ENCODE measurements at places on chromosomes 3 and 15.

DNA sequence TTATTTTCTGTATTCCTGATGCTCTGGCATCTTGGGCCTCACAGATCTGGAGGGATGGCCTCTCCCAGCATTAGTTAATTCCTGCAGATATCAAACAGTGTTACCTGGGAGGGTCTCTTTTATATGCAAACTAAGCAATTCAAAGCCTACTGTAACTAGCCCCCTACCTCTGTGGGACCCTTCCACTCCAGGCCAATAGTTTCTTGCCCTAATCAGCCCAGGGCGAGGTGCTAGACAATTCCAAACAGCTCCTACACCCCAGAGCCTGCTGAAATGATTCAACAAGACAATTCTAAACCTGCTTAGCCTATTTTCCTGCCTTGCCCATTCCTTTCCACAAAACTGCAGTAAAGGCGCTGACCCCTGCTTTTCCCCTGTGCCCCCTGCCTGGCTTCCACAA, 106.6 kb upstream of the IGSF10 start:
- DNase-seq = no peak

GRCh38 chr3:53816425-53816824, 29.8 kb downstream of the CHDH start:
- peak; percentile 20 for DNase-seq

DNA sequence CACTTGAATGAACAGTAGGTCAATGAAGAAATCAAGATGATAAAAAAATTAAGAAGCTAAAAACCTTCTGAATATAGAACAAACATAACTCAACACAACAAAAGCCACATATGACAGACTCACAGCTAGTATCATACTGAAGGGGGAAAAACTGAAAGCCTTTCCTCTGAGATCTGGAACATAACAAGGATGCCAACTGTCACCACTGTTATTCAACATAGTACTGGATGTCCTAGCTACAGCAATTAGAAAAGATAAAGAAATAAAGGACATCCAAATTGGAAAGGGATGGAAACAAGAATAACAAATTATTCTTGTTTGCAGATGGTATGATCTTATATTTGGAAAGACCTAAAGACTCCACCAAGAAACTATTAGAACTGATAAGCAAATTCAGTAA, 60.8 kb downstream of the ILDR1 start:
- no peak for DNase-seq

DNA sequence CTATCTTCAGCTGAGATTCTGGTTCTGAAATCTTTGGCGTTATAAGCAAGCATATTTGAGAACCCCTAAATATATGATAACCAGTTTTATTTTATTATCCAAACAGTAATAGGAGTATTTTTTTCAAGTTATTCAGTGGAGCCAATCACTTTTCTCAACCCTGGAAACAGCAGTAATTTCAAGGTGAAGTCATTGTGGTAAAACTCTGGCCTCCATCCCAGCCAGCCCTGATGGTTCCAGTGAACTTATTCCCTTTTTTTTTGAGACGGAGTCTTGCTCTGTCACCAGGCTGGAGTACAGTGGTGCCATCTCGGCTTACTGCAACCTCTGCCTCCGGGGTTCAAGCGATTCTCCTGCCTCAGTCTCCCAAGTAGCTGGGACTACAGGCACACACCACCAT, 545.4 kb upstream of the IL12A start:
- no peak for DNase-seq

DNA sequence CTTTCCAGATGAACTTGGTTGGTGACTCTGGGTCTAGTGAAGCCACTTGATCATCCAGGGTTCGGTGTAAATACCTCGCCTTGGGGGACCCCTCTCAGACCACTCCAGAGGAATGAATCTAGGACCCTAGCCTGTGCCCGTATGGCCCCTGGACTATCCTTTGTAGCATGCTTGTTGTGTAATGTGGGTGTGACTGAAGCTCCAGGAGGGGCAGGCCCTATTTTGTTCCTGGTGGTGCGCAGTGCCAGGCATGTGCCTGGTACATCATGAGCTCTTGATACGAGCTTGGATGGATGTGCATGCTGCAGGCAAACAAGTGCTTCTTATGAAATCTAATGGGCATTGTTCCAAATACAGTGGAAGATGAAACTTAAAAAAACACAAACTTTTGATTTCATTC, 82.8 kb downstream of the EBLN2 start:
- DNase-seq = no peak

GRCh38 chr3:100297784-100298183, 36.8 kb upstream of the NIT2 start:
- DNase-seq = no peak

GRCh38 chr3:170044795-170045244, 7.0 kb downstream of the GPR160 start:
- DNase-seq = no peak

DNA sequence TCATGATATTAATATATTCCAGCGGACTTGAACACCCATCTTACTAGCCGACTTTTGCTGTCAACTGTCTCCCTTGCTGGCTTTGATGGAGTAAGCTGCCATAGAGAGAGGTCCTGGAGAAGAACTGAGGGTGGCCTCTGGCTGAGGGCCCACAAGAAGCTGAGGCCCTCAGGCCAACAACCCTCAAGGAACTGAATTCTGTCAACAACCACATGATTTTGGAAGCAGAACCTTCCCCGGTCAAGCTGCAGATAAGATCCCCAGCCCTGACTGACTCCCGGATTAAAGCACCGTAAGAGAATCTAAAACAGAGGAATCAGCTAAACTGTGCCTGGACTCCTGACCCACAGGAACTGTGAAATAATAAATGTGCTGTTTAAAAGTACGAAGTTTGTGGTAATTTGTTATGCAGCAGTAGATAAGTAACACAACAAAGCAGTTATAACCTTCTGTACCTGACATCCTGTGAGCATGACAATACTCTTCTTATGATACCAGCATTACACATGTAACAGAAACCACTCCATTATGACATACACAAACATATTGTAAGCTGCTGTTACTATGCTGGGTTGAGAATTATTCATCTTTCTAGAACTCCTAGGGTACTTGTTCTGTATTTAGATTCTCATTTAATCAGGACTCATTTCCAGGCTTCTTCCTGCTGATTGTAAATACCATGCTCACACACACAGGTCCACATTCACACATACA, 66.2 kb downstream of the HES1 start:
- DNase-seq = no peak

DNA sequence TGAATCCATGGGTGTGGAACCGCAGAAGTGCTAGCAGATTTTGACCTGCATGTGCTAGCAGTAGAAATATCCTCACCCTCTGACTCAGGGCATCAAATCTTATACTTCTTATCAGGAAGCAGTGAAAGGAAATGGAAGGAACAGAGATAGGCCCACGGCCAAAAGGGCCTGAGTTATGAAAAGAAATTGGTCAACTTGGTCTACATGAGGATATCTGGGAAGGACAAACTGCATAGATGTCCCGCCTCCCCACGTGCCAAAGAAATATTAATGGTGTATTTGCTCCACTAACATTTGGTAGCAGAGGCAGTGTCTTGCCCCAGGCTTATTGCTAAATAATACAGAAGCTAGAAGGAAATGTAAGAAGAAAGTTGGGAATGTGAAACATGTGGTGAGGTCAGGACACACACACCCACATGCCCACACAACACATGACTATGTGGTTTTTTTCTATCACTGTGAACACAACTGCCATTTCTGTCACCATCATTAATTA, 93.6 kb upstream of the COL8A1 start:
- no peak for DNase-seq

DNA sequence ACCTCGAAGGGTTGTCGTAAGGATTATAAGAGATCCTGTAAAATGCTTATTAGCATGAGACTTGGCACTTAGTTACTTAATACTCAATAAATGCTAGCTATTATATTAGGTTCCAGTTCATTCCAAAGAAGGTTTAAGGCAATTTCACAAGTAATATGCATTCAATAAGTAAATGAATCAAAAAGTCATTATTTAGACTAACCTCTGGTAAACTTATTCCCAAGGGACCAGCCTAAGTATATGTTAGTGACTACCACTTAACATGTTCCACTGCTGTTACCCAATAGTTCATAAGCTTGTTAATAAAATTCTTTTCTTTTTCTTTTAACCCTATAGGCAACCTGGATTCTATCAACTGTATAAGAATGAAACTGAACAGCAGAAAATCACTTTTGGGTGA, 5.1 kb downstream of the PDCD10 start:
- no peak for DNase-seq

- DNase-seq = no peak
These were observed 166.1 kb downstream of the SSR3 start for GRCh38 chr3:156388497-156389448.
